ENCODE measurements at places on chromosomes 3 and 15.
A peak's percentile ranks its signal among the peaks of the same experiment; 100 is the strongest.

DNA sequence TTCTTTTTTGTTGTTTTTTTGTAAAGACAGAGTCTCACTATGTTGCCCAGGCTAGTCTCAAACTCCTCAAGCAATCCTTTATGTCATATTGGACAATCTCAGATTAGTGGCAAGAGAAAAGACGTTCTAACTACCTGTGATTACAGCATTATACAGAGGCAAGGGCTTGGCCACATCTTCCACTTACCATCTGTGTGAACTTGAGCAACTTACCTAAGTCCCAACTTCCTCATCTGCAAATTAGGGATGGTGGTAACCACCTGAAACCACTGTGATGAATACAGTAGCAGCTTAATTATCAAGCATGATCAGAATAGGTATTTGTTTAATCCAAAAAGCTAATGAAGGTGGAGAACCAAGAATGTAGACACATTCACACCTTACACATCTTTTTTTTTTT lies 16.1 kb downstream of the LRRC2 start:
- DNase-seq = no peak

DNA sequence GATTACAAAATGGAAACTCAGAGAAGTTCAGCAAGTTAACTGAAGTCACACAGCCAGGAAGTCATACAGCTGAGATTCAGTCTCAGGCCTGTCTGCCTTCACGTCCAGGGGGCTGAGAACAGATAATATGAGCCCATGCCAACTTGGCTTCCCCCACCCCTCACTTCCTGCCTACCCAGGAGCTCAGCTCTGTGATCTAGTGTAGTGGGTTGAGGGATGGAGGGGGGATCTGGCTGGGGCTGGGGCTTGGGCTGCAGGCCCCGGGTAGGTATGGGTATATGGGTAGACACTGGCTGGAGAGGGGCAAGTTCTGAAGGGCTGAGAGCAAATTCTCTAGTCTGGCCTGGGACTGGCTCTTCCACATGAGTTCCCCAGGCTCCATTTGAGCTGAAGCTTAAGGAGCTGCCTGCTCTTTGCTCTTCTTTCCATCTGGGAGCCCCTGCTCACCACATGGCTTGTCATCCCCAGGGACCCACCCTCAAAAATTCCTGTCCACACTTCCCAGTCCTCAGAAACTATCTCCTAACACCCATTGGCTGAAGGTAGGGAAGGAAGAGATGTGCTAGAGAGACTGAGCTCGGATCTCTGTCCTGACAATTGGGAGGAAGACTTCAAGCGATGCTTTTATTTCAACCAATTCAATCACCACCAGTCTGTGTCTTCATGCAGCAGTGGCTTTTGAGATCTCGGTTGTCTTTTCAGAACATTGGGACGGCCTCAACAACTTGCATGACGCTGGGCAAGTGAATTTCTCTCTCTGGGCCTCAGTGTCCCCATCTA lies 2.0 kb downstream of the RASGRF1 start:
- no peak for DNase-seq

- DNase-seq = no peak
Measured at GRCh38 chr3:58798312-58798711, 131.7 kb upstream of the FAM3D start.

DNA sequence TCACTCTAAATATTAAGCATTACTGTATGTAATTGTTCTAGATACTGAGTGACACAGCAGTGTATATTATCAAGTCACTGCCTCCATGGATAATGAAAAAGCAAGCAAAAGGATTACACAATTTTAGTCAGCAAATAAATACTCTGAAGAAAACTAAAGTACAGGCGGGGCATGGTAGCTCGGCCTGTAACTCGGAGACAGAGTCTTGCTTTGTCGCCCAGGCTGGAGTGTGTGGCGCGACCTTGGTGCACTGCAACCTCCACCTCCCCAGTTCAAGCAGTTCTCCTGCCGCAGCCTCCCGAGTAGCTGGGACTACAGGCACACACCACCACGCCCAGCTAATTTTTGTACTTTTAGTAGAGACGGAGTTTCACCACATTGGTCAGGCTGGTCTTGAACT lies 32.7 kb downstream of the RBM6 start:
- no peak for DNase-seq

DNA sequence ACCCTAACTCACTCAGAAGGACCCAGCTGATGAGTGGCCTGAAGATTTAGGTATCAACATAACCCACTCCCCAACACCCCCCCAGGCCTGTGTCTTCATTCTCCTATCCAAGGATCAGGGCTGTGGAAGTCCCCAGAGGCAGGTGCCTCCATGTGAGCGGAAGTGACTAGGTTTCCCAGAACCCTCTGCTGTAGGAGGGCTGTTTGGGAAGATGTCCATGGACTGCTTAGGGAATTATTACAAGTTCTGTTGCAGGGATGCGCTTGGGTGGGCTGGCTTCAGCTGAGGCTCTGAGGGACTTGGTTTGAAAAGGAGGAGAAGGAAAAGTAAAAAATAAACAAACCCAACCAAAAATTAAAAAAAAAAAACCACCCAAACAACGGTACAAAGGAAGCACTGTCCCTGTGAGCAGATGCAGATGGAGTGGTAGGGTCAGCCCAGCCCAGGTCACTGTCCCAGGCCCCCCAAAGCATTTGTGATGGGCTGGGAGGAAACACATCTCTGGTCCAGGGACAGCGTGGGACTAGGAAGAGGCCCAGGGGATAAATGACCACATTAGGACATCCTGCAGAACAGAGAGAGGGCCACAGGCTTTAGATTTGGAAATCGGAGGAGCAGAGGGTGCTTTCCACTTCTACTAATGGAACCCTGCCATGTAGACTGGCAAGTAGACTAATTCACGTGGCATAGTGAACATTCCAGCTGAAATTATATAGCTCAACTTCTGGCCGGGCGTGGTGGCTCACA lies 12.2 kb upstream of the APOD start:
- DNase-seq = no peak

GRCh38 chr15:22871481-22872086 lies 33.1 kb downstream of the NIPA2 start:
- no peak for DNase-seq

- no peak for DNase-seq
Measured at GRCh38 chr3:7203969-7204847, 343.3 kb downstream of the GRM7 start.

DNA sequence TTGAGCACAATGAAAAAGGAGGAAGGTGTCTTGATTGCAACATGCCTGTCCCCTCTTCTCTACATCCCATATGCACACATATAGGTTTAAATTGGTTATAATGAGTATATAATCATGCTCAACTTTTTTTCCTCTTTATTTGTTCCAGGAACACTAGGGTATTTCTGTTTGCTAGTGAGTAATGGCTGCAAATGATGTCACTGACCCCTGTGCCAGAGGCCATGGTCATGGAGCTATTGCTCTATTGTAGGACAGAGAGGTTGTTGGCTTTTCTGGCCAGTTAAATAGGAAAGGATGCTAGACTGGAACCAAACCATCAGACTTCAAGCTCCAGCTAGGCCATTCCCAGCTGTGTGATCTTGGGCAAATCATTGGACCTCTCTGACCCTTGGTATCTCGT lies 9.6 kb downstream of the ARHGEF3 start:
- no peak for DNase-seq

DNA sequence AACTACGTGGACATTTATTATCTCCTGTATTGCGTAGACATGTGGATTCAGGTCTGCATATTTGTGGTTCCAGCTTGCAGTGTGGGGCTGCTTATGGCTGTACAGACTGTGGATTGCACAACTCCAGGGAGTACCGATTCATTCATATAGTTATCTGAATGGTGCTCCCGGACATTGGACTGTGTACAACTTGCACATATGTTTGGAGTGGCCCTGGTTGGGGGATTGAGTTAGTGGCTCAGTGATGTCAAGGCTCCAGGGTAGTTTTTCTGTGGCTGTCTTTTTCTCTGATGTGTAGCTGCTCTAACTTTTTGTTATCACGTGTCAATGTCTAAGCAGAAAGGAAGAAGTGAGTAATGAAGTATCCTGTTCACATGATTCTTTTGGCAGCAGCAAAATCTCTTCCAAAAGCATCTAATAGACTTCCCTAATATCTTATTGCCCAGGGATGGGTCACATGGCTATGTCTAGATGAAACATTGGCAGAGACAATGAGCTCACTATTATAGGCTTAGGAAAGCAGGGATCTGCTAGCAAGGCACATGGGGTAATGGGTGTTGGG lies 15.8 kb downstream of the ST3GAL6 start:
- no peak for DNase-seq

DNA sequence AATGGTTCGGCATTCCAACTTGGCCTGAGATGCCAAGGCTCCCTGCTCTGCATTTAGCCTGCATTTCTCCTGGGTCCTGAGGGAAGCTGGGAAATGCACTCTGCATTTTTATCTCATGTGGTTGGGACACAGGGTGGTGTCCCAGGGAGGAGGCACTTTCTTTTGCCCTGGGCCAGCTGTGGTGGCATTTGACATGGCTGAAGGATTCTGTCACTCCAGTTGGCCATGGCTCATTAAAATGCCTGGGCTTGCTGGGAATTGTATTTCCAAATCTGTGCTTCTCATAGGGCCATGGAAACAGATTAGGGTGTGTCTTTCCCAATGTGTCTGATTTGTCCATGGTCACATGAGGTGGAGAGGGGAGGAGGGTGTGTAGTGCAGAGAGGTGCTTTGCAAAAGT lies 128.3 kb upstream of the RGMA start:
- DNase-seq = no peak

DNA sequence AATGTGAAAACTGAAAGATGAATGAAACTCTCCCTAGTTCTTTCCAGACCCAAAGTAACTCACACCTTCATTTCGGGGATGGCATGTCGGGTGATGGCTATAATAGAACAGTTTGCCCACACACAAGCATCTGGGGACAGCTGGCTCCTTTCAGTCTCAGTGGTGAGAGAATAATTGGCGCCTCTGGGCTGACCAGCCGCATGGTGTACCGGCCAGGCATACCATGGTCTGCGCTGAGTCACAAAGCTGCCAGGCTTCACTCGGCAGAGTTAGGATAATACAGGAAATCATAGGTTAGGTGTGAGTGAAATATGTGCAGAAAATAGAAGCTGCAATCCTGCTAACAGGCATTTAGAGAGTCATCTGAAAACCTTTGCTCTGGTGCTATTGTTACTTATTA lies 80.4 kb upstream of the IGF1R start:
- no peak for DNase-seq

DNA sequence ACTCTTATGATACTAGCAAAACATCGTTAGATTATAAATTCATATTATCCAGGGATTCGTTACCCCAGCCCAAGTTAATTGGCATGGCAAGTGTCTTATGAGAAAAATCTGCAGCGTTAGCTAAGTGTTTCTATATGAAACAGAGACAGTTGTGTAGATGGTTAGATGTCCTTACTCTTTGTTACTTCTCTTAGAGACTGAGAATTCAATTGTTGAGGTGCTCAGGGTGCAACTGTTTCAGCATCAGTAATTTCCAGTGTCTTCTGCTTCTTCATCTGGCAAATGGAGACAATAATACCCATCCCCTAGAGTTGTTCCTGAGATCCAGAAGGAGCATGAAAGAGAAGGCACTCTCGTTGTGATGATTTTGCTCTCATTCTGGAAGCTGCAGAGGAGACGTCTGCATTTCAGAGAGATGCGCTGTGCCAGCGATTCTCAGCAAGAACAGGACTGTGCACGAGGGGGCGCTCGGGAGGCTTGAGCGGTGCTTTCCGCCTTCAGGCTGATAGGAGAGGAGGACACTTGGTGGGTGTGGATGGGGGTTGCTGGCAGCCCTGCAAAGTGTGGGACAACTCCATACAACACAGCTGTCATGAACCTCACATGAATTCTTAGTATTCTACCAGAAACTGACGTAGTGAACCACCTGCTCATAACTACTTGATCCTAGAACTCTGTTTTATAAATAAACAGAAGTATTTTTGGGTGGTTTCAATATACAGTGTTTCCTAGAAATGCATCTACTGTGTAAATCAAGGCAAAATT lies 39.7 kb upstream of the SPSB4 start:
- DNase-seq = peak; percentile 37

- DNase-seq = no peak
Measured at GRCh38 chr15:90044916-90045371, 43.8 kb downstream of the ZNF710 start.

DNA sequence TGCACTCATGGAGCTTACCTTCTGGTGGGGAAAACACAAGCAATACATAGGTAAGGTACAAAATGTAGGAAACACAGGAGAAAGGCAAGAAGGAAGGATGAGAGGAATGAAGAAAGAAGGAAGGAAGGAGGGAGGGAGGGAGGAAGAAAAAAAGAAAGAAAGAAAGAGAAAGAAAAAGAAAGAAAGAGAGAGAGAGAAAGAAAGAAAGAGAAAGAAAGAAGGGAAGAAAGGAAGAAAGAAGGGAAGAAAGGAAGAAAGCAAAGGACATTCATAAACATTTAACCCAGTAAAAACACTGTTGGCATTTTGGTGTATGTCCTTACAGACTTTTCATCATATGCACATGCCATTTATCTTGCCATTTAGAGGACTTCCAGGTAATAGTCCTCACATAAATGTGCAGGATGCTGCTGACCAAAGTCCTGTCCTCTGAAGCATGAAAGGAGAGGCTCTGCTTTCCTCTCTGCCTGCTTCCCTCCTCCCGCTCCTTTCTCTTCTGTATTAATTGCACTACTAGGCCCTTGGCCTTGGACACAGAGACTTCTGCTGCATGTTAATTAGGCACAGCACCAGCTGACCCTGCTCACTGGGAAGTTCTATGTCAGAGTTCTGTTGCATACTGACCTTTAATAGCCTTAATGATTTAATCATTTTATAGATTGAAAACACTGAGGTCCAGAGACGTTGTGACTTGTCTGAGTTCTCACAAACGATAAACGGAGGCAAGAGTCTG lies 29.7 kb upstream of the NDUFB4 start:
- DNase-seq = no peak

DNA sequence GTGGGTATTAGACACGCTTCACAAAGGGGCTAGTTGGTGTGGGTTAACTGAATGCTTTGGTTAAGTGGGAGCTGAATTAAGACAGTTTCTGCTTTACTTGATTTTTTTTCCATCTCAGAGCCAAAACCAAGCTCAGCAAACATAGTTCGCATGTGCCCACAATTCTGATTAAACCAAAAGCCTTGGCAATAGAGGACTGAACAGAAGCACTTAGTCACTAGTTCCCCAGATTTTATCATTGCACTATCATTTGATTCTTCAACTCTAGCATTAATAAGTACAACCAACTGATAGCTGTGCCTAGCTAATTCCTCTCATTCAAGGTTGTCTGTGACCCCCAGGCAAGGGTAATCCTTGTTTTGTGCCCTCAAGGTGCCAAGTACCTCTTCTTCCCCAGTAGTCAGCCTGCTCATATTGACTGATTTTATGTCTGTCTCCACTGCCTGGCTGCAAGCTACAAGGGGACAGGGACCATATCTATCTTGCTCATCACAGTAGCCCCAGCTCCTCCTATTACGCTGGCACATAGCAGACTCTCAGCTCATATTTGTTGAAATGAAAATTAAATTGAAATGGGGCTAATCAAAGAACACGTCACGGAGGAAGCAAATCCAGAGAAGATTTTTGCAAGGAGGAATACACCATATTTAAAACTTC lies 9.9 kb upstream of the ARHGEF3 start:
- DNase-seq = no peak

DNA sequence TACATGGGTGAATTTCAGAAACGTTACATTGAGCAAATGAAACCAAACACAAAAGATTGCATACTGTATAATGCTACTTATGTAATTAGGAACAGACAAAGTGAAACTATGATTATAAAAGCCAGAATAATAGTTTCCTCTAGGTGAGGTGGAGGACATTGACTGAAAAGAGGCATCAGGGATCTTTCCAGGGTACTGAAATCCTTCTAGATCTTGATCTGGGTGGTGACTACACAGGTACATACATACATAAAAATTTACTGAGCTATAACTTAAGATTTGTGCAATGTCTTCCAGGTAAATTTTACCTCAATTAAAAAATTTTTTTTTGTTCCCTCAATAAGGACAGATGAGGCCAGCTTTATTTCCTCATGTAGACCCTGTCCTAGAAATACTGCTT lies 665.6 kb upstream of the UBE2E2 start:
- no peak for DNase-seq
